AG08396 (cell line): ENCODE measurements at places on chromosomes 5 and 9.
A peak's percentile ranks its signal among the peaks of the same experiment; 100 is the strongest.

DNA sequence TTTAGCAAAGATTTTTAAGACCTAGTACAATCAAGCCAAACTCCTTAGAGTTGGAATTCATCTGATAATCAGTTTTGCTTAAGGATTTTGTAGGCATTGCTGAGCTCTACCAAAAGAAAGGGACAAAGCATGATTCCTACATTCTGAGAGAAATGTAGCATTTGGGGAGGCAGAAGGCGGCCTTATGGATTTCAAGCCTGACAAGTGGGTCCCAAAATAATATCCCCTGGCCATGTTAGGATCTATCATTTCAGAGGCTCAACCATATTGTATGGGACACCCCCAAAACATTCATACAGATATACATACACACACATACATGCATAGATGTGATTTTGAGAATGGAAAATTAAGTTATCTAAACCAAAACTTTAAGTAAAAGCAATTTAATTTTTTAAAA lies 257.8 kb upstream of the VLDLR start:
- no peak for DNase-seq

DNA sequence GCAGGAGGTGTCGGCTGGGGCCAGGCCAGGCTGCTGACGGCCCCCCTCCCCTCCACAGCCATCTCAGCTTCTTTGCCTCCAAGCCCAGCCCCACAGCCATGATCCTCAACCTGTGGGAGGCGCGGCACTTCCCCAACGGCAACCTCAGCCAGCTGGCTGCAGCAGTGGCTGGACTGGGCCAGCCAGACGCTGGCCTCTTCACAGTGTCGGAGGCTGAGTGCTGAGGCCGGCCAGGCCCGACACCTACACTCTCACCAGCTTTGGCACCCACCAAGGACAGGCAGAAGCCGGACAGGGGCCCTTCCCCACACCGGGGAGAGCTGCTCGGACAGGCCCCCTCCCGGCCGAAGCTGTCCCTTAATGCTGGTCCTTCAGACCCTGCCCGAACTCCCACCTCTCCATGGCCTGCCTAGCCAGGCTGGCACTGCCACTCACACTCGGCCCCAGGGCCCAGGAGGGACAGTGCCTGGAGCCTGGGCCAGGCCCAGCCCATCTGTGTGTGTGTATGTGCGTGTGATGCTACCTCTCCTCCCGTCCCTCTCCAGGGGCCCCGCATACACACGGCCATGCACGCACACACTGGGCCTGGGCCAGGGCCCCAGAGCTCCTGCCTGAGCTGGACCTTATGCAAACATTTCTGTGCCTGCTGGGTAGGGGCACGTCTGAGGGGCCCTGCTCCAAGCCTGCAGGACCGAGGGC lies 19.3 kb downstream of the HK3 start:
- peak; percentile 19 for DNase-seq

GRCh38 chr5:33997331-33997983 lies 10.4 kb downstream of the AMACR start:
- peak; percentile 72 for DNase-seq

DNA sequence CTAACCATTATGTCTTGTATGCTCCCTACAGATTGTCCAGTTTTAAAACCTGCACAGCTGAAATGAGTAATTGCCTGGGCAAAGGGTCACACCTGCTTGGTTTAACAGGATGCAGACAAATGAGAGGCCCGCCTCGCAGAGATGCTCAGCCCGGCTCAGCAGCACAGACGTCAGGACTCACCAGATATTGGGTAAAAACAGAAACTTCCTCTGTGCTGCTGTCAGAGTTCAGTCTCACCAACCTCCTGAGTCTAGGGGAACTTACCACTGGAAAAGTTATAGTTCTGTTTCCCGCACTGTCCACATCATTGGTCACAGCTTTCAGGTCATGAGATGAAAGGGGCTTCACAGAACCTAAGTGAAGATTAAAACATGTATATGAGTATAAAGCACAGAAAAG lies 152.5 kb downstream of the ESM1 start:
- DNase-seq, result no peak

DNA sequence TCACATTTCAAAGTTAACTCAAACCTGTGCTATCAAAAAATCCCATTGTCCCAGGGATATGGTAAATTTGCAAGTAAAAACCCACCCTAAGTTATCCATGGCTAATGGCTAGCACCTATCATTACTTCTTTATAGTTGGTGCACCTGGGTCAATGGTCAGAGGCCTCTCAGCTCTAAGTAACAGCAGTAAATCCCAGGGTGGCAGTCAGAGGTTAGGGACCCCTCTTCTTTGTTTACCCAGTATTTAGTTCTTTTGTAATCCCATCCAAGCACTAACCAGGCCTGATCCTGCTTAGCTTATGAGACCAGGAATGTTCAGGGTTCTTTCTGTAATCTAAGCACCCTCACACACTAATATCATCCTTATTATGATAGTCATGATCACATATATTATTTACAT lies 52.1 kb upstream of the WWC1 start:
- DNase-seq, result no peak

- no peak for DNase-seq
Observed at GRCh38 chr9:137772281-137772873, 105.2 kb upstream of the CACNA1B start.

GRCh38 chr5:69138766-69139165 lies 28.2 kb upstream of the CCNB1 start:
- DNase-seq, result no peak

GRCh38 chr5:60843386-60843935 lies 608 bp downstream of the ELOVL7 start:
- peak; percentile 29 for DNase-seq

- peak; percentile 13 for DNase-seq
Observed at GRCh38 chr5:160315968-160316367, 3.6 kb upstream of the CCNJL start.

DNA sequence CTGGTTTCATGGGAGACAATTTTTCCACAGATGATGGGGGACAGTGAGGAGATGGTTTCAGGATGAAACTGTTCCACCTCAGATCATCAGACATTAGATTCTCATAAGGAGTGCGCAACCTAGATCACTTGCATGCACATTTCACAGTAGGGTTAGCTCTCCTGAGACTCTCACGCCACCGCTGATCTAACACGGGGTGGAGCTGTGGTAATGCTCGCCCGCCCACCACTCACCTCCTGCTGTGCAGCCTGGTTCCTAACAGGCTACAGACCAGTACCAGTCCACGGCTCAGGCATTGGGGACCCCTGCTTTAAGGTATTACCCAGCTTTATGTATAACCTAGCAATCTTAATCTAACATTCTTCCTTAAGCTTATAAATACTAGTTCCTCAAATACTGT lies 35.6 kb downstream of the TTC39B start:
- no peak for DNase-seq

DNA sequence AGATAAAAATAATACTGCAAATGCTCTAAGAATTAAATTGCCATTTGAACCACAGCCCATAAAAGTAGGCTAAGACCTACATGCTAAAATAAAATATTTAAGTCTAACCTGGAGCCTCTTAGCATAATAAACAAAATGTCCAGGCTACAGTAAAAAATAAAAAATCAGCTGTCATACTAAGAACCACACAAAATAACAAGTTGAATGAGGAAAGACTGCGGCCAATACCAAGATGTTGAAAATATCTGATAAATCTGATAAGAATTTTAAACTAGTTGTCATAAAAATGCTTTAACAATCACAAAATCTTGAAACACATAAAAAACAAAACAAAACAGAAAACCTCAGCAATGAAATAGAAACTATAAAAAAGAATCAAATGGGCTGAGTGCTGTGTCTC lies 336.9 kb upstream of the MSX2 start:
- DNase-seq, result no peak

- no peak for DNase-seq
Observed at GRCh38 chr5:11857391-11857790, 46.9 kb downstream of the CTNND2 start.

GRCh38 chr9:94665613-94666012 lies 26.3 kb upstream of the FBP1 start:
- DNase-seq, result no peak

DNA sequence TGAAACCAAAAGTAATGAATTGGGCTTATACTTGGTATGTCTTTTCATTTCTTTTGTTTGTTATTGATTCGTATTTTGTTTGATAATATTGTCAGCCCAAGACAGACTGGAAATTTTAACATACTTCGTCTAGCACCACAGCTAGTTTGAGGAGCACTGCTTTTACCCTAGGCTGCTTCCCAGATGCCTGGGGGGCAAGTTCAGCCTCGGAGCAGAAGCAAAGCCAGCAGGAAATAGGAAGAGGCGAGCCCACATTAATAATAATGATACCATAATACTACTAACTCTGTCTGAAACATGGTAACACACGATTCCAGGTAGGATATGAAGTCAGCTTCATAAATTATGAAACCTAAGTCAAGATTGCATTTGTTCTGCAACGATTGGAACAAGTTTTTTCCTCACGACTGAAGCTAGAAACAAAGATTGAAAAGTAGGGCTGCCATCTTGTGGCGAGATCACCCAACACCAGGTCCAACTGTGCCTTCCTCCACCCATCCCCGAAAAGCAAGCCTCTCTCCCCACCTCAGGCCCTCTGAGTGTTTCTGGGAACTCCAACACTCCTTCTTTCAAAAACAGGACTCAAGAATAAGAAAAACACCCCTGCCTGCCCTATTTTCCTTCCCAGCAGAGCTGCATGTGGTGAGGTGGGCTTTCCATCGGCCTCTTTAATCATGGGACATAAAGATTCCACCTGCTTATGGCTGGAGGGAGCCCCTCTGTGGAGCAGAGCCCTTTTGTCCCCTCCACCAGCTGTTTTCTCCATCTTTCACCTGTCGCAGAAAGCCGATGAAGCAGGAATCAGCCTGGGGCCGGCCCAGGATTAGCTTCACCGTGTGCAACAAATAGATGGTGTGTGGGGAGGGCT lies 236.4 kb downstream of the CAAP1 start:
- peak; percentile 32 for DNase-seq

DNA sequence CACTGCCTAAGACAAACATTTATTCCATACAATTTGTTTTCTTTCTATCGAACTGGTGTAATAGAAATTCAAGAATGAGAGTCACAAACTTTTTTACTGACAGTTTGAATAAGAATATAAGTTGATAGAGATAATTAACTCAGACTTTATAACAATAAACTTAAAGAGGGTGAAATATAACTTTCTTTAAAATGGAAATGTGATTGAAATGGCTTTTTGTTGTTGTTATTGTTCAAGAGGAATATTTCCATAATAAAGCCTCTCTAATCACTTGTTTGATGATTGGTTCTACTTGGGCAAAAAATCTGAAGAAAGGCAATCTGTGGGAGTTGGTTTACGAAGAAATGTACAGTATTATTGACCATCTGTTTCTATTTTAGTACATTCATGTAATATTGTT lies 79.3 kb downstream of the ST8SIA4 start:
- no peak for DNase-seq

GRCh38 chr5:109953761-109954160 lies 264.0 kb downstream of the MAN2A1 start:
- no peak for DNase-seq

DNA sequence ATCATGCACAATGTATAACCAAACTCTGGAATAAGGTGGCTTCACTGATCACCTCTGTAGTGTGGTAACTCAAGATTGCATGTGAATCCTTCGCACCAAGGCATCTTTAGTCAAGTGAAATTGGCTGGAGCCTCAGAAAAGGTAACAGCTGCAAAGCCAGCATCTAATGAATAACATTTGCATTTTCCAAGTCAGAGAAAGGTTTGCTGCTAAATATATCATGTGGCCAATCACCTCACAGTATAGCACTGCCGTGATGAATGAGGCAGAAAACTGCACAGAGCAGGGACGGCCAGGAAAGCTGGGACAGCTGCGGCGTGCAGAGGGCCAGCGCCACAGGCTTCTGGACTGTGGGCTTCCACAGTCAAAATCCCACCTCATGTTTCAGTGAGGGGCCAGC lies 18.5 kb downstream of the MRPS27 start:
- DNase-seq, result no peak

DNA sequence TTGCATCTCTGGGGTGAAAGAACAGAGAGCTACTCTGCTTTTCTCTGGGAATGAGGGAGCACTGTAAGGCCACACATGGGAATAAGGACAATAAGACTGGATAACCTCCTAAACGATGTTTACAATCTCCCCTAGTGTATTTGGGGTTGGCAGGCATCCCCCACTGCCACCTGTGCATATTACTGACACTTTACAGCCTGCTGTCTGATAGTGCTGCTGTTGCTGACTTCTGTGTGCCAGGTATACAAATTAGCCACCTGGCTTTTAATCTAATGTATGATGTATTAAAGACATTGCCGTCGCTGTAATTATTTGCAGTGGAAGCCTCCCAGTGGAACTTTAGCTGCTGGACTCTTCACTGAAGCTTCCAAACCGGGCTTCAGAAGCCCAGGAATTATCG lies 4.4 kb upstream of the SHISAL2B start:
- DNase-seq, result no peak

- DNase-seq, result no peak
Observed at GRCh38 chr9:120071760-120072159, 508.2 kb downstream of the CDK5RAP2 start.

DNA sequence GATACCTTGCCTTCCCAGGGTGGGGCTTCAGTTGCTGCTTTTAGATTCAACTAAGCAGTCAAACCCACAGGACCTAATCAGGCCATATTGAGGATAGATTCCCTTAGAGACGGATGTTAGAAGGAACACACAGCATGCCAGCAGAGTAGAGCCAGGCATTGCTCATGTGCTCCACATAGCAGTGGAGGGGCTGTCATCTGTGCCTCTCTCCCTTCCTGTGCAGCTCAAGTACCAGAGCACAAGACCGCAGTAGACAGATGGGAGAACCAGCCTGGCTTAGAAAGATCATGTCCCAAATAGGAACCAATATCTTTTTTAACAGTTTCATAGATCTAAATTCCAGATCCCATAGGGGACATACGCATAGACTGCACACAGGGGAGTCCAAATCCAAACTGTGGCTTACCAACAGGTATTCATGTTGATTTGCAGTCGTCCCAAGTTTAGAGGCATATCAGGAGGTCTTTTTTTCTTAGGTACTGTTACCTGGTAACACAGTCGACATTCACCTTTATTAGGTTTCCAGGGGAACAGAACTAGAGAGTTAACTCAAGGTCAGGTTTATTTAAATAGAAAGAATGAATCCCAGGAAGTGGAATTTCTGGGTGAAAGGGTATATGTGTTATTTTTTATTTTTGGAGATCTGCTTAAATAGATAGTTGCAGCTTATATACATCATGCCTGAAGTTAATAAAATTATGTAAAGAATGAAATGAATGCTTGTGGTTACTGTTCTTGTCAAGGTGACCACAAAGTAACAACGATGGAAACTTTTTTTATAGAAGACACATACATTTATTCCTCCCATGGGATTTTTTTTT lies 43.5 kb upstream of the PCAT7 start:
- no peak for DNase-seq

- DNase-seq, result no peak
Observed at GRCh38 chr5:123582550-123583285, 70.7 kb downstream of the CSNK1G3 start.

- DNase-seq, result no peak
Observed at GRCh38 chr5:96350678-96351077, 82.4 kb downstream of the PCSK1 start.

GRCh38 chr5:12910641-12911040 lies 1006.4 kb upstream of the CTNND2 start:
- no peak for DNase-seq

- DNase-seq, result no peak
Observed at GRCh38 chr5:31225613-31226012, 32.1 kb downstream of the CDH6 start.
